ENCODE measurements at places on chromosomes 12 and 14. TPM values are rescaled to one million over a fixed set of nuclear protein-coding genes. Genes with fewer than 3 reads are reported as not detected.

CISTR gene
- total RNA-seq: not detected

DNA sequence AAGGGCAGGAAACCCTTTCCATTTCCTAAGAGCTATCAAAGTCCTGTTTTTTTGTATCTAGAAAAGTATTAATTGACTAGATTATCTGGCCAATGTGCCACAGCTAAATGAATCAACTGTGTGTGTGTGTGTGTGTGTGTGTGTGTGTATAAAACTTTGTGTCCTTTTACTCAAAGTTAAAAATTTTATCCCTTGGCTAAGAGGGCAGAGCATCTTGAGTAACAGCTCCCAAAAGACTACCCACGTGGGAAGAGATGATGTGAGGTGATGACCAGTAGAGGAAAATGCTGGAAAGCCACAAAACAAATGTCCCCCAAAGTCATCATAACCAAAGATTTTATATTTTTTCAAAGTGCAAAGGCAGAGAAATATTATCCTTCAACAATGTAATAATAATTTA is 90.3 kb downstream of the FAR2 start:
- no peak for DNase-seq

SPTB gene
- 0.12 TPM for total RNA-seq

HNF1A gene
- not detected for total RNA-seq

DNA sequence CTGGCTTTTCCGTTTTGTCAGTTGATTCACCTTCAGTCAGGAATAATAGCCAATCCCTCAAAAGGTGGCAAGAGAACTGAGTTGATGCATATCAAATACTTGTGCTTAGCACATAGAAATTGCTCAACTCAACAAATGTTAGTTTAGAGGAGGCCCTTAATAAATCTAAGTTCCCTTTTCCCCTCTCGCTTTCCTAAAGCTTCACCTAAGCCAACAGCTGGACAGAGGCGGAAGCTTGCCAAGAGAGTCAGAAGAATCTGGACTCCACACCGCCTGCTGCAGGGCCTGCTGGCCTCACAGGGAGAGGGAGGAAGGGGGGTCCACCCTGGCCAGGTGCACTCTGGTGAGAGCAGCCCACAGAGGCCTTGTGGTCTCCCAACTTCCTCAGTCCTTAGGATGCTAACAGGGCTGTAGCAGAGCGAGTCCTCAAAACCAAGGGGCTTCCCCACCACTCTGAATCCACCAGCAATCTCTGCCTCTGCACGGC is 213.1 kb downstream of the CHST11 start:
- DNase-seq: peak; percentile 63

GRCh38 chr12:132066345-132066685 is 77.8 kb downstream of the DDX51 start:
- peak; percentile 72 for DNase-seq

TPPP2 gene
- total RNA-seq: not detected

GRCh38 chr12:32031109-32031508 is 71.9 kb downstream of the RESF1 start:
- no peak for DNase-seq

DNA sequence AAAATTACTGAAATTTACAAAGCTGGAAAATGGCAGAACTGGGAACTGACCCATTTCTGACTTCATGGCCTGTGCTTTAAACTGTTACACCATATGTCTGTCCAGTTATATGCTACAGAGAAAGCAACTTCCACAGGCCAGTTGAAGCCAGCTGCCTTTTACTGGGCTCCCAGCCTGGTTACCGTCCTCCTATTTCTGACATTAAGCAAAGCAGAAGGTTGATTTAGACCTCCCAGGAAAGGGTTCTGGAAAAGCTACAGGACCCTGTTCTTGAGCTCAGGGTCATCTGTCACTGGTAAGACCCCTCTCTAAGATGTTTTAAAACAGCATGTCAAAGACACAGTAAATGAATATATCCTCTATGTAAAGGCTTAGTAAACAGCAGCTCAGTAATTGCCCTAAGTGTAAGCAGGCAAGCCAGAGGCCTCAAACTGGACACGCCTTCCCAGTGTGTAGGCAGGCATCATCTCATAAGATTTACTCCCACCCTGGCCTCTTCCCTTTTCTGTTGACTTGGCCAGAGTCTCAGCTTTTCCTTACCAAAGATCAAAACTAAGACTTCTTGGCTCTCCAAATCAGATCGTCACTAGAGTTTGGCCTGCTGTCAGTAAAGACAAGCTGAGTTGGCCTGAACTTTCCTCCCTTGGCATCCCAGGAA is 55.4 kb upstream of the RNU6-8 start:
- DNase-seq: no peak

- no peak for DNase-seq
Observed at GRCh38 chr14:67528276-67528675, 4.8 kb upstream of the PLEKHH1 start.

DNA sequence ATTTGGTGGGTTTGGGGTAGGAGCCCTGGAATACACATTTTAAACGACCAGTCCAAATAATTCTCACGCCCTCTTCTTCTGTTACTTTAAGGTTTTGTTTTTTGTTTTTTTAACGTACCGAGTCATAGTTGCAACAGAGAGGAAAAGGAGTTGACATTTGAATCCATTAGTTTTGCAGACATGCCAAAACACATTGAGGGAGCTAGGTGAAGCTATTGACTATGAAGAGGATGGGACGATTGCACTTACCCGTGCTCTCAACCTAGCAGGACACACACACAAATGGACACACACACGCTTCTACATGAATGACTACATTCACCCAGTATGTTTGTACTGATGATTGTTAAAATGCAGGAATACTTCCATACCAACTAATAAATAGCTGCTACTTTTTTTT is 54.3 kb upstream of the CIT start:
- DNase-seq: no peak

CSRNP2 gene
- 49.8 TPM for total RNA-seq

SMIM41 gene
- total RNA-seq: not detected

RIPK3 gene
- total RNA-seq: 77.6 TPM

- no peak for DNase-seq
Observed at GRCh38 chr12:66971816-66972215, 292.9 kb upstream of the GRIP1 start.

GRCh38 chr14:86243158-86243557 is 713.2 kb downstream of the FLRT2 start:
- DNase-seq: peak; percentile 52

DNA sequence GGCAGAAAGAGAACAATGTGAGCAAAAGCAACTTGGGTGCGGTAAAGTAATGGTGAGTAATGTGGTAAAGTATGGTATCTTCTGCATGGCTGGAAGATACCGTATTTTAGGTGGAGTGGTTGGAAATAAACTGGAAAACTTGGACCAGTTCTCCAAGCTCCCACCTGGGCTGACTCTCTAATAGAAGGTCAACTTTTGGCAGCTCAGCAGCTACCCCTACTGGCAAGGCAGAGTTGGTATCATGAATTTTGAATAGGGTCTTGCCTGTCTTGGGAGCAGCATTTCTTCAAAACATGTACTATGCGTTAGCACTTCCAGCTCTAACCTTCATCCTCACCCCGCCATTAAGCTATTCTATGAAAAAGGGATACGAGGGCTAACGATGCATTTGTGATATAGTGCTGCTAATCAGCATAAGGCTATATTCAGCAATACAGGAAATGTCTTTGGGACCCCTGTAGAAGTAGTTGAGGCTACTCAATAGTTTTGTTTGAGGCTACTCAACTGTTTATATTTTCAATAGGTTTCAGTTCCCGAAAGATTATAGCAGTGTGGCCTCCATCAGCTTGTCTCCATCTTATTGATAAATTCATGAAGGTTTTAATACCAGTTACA is 276.3 kb upstream of the FAR2 start:
- no peak for DNase-seq

DNA sequence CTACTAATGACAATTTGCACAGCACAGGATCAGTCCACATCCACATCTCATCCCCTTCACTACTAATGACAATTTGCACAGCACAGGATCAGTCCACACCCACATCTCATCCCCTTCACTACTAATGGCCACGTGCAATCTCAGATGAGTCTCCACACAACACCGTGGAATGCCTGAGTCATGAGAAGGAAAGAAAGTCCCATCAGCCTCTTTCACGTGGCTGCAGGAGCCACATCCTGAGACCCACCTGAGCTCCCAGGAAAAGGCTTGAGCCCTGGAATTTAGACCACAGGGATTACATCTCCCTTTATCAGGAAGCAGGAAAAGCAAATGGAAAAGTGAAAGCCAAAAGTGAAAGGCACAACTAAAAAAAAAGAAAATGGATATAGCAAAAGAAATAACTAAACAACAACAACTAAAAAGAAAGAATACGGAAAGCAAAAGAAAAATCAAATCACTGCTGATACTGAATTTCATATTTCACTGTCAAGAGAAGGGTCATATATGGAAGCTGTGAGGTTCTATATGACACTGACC is 1300.5 kb downstream of the TMEM121 start:
- no peak for DNase-seq

GRCh38 chr14:20612403-20612802 is 21.2 kb upstream of the RNASE12 start:
- peak; percentile 86 for DNase-seq

ZFYVE21 gene
- 18.6 TPM for total RNA-seq

DNA sequence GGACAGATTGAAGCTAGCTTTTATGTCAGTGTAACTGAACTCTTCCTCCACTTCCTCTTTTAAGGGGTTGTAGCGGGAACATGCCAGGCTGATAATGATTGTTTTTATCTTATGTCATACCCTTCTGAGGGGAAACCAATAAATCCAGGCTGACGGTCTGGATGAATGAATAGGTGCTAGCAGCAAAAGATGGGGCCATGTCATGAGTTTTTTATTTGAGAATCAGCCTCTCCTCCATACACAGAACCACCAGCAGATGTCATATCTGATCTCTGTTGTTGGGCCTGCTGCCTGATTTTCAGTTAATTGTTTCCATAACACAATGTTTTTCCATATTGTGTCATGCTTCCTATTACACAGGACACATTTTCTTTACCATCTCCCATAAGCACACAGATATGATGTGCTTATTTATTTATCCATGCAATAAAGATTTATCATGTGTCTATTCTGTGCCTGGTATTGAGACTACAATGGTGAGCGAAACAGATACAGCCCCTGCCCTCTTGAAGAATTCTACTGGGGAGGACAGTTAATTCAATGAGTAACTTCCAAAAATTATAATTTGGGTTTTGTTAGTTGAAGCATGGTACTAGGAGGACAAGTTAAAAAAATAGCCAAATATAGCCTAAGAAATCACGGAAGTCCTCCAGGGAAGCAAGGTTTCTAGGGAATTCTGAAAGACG is 33.6 kb upstream of the CRY1 start:
- no peak for DNase-seq

CMA1 gene
- not detected for total RNA-seq

DNA sequence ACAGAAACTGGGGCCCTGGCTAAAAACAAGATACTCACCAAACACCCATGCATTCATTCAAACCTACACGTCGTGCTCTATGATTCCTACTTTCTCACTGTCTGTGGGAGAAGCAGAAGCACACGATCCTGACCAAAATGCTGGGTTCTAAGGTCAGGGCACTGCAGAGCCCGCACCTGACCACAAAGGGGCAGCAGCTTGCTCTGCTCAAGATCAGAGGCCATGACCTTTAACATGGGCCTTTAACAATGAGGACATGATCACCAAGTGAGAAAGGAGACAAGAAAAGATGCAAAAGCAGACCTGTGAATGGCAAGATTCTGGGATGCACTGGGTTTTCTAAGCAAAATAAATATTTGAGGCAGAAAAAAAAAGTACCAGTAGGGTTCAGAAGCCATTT is 40.1 kb upstream of the VPS33A start:
- DNase-seq: no peak

TMEM253 gene
- total RNA-seq: not detected

DNA sequence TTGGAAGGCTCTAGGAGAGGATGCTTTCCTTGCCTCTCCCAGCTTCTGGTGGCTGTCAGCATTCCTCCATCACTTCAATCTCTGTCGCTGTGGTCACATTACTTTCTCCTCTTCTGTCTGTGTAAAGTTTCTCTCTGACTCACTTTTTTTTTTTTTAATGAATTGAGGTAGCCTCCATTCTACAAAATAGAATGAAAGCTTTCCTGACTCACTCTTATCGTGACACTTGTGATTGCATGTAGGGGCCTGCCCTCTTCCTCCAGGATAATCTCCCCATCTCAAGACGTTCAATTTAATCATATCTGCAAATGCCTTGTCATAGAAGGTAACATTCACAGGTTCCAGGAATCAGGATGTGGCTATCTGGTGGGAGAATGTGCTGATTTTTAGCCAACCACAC is 153.5 kb upstream of the HMGA2 start:
- DNase-seq: no peak

- DNase-seq: no peak
Observed at GRCh38 chr12:107057071-107057834, 36.1 kb downstream of the CRY1 start.

STYK1 gene
- not detected for total RNA-seq

PTPRO gene
- 17.8 TPM for total RNA-seq

- DNase-seq: peak; percentile 66
Observed at GRCh38 chr12:12561371-12562015, 1.2 kb downstream of the DUSP16 start.

PRPH gene
- total RNA-seq: not detected

SMARCC2 gene
- total RNA-seq: 198 TPM

RAB21 gene
- total RNA-seq: 69.4 TPM

GRCh38 chr12:25806271-25806670 is 152.2 kb upstream of the RASSF8 start:
- DNase-seq: no peak

DNA sequence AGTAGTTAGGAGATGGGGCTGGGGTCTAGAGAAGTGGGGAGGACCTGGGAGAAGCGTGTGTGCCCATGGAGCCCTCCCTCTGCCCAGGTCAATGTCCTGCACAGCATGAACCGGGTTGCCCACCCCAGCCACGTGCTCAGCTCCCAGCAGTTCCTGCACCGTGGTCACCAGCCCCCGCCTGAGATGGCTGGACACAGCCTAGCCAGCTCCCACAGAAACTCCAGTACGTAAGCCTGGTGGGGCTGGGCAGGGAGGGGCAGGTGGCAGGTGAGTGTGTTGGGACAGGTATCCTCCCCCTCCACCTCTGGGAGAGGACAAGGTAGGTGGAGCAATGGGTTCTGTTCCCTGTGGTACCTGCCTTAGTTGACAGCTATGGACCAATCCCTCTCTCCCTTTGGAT is 20.7 kb downstream of the CLSTN3 start:
- no peak for DNase-seq

RAD9B gene
- total RNA-seq: 1.7 TPM

SLC25A47 gene
- not detected for total RNA-seq

GRCh38 chr14:62138593-62138992 is 376.4 kb downstream of the SNAPC1 start:
- no peak for DNase-seq
